ENCODE measurements at places on chromosomes 2 and 18.

DNA sequence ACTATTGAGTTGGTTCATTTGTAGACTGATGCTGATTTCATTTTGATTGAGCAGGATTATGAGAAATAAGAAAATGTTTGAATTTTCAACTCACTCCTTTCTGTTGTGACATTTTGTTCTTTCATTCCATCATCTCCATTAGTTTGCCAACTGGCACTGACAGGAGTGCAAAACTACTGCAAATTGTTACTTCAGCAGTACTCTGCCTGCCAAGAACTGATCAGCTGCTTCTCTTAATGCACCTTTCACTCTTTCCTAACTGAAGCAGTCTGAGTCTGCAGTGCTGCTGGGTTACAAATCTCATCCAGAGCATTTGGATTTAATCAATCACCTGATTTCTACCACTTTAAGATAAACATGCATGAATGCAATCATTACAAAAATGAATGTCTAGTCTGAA, 70.9 kb downstream of the TMEFF2 start:
- DNase-seq, result no peak

- DNase-seq, result no peak
Observed at GRCh38 chr2:159200498-159200897, 86.0 kb downstream of the WDSUB1 start.

GRCh38 chr18:41828137-41828536, 126.9 kb upstream of the PIK3C3 start:
- DNase-seq, result no peak

DNA sequence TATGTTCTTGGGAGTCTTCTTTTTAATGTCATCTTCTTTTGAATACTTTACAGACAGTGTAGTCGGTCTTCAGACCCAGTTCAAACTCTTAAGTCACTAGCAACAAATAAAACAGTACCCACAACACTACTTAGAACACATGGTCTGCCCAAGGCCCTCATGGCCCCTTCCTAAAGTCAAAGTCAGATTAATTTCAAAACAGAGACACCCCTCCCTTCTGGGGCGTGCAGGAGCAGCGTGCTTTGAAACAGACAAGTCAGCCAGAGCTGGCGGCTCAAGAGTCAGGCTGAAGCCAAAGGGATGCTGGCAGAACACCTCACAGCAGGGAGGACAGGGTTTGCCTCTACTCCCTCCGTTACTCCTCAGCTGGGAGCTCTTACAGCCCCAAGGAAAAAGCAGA, 77.5 kb downstream of the TFCP2L1 start:
- no peak for DNase-seq

GRCh38 chr2:217108575-217109027, 248.7 kb upstream of the TNP1 start:
- no peak for DNase-seq

GRCh38 chr18:61825386-61825785, 67.4 kb downstream of the RNF152 start:
- no peak for DNase-seq

DNA sequence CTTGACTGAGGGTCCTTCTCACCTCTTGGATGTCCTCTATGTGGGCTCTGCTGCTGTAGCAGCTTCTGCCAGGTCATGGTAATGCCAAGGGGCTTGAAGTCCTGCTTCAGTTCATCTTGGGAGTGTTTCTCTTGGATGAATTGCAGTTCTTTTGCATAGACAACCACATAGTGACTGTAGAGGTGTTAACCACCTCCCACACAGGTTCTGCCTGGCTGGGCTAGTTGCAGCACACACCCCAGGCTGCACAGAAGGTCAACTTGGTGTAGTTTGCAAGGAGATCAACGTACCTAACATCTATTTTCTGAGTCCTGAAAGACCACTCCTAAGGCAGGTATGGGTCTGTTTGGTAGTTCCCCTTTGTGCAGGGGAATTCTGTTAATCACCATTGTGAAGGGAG, 108.1 kb downstream of the ADCYAP1 start:
- DNase-seq, result no peak

DNA sequence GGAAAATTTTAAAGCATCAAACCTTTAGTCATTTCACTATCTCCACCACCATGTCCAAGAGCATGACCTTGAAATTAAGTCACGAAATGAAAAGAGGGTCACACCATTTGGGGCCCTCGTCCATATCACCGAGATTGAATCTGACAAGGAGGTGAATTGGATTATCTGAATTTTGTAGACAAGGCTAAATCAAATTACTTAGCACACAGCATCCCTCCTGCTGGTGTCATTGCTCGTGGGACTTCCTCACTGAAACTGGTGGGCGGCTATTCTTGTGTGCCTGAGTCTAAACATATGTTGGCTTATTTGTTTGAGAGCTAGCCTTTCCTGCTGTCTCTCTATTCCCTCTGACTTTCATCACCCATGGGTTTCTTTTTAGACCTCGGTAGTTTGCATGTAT, 64.6 kb upstream of the CNGA3 start:
- DNase-seq, result no peak

DNA sequence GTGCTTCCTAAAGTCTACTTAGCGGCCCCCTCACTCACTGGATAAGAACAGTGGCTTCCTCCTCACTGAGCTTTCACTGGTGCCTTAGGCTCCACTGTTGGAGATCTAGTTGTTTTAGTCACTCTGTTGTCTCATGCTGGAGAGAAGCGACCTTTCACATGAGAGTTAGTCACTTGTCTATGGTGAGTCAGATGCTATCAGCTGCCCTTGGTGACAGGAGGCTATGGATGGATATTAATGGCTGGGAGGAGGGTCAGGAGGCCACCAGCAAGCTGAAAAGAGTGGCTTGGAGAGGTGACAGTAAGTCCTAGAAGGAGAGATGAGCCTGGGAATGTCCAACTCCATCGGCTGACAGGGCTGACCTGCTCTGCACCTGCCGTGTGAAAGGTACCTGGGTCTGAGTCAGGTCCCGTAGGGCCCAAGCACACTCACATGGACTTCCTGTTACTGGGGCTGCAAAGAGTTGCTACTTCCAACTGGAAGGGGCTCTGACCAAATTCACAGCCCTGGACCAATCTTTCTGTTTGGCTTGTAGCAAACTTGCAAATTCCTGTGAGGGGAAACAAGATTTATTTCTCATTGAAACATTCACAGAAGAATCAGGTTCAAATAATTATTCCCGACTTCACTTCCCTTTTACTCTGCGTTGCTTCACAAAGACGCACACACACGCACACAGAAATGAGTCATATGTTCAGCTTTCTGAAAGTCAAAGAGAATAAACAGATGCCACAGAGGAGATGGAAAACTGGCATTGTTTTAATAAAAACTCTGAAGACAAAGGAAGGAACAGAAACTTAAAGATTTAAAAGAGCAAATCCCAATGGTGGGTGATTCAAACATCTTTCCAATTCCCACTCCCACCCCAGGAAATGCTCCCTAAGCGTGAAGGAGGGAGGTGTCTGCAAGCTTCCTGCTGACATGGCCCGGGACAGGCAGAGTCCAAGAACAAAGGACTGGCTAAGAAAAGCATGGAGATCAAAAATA, 203.5 kb upstream of the TWIST2 start:
- no peak for DNase-seq

DNA sequence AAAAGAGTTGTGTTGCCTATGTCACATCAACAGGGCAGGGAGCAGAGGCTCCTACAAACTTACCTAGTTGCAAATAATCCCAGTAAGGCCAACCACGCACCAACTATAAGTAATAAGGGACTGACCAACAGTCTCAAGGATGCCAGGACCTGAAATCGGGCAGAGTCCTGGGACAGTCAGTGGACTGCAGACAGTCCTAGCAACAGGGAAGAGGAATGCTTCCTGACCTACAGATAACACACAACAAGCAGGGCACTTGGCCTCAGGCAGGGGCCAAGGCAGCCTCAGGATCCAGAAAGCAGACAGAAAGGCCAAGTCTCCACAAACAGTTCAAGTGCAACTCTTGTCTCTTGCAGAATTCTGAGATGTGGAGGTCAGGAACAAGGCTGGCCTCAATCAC, 56.2 kb downstream of the GALNT14 start:
- DNase-seq, result no peak

DNA sequence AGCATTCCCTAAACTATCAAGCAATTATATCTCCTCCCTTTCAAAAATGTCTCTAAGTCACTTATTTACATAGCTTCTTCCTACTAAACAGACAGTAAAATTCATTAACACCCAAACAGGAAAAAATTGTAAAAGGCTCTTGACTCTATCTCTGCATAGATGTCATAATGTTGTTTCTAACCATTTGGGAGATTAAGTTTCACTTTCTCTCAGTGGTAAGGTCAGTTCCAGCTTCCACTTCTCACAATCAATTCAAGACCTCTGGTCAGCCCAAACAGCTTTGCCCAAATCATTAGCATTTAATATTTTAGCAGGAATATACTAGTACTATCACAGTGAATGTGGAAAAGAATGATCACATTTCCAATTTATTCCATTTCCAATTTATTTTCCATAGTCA, 374.3 kb upstream of the MC4R start:
- DNase-seq, result no peak

DNA sequence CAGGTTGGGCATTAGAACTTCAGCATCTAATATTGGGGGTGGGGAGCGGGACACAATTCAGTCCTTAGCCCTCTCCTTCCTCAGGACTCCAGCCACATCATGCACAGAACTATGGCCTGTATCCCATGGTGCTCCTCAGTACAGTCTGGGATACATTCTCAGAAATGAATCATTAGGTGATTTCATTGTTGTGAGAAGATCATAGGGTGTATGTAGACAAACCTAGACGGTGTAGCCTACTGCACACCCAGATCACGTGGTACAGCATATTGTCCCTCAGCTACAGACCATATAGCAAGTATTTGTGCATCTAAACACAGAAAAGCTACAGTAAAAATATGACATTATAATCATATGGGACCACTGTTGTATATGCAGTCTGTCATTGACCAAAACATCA, 23.2 kb upstream of the IMP4 start:
- DNase-seq, result no peak

DNA sequence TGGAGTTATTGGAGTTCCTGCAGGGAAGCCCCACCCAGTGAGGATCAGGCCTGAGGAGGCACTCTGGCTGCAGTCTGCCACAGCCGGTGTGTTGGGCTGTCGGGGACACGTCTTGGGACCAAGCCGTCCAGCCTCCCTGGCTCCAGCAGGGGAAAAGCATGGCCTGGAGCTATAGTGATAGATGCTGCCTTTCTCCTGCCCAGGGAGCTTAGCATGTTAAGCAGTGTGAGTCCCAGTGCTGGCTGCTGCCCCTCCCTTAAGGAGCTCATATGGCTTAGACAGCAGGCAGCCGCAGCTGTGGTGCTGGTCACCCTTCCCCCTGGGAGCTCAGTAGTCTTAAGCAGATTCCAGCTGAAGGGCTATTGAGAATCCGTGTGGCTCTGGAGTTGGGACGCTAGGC, 78.9 kb downstream of the CERS6 start:
- no peak for DNase-seq

DNA sequence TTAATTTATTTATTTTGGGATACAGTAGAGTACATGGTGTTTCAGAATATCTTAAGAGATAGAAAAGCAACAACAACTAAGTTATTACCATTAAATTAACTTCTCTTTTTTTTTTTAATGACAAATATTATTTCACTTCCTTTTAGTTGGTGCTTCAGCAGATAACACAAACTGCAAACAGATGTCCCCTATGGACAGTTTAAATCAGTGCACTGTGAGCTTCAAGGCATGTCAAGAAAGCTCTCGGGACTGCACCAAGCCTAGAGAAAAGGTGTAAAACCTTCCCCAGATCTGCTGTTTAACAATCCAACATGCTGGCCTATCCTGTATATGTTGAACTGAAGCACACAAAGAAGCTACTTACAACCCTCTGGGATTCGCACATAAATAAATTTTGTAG, 122.7 kb downstream of the TCF4 start:
- no peak for DNase-seq

- DNase-seq, result no peak
Observed at GRCh38 chr2:170845343-170845742, 28.7 kb downstream of the GAD1 start.

GRCh38 chr18:67143028-67143427, 373.5 kb downstream of the DSEL start:
- no peak for DNase-seq

- DNase-seq, result no peak
Observed at GRCh38 chr2:216787851-216788540, 71.9 kb downstream of the TNP1 start.

DNA sequence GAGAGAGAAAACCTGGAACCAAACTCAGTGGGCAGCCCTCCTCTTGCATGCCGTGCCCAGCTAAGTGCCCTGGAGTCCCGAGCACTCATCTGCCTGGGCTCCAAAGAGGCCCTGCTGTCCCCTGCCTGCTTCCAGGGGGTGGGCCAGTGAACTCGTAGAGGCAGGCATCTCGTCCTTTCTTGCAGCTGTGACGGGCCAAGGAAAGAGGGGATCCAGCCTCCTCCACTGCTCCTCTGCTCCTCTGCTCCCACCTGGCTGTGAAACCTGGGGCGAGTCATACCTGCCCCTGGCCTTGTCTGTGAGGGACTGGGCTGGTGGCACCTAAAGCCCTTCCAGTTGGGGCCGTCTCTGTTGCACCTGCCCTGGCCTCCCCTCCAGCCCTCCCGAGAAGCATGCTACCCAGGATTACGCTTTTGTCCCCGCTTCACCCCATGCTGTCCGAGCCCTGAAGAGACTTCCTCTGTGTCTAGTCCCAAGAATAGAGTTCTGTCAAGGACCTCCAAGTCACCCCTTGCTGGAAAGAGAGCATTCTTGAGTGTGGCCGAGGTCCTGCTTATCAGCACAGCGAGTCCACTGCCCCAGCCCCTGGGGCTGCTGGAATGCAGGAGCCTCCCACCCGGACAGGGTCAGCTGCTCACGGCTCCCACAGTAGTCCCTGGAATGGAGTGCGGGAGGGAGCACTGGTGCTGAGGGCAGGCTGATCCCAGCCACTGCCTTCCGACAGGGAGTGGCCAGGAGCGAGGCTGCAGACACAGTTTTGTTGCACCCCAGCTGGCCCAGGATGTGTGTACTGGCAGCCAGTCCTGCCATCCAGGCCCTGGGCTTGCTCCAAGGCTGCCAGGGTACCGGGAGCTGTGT, 14.3 kb downstream of the KCNK3 start:
- DNase-seq, result no peak

- DNase-seq, result no peak
Observed at GRCh38 chr18:54358495-54359040, 862 bp downstream of the C18orf54 start.

- no peak for DNase-seq
Observed at GRCh38 chr2:9750224-9751215, 92.8 kb upstream of the TAF1B start.

DNA sequence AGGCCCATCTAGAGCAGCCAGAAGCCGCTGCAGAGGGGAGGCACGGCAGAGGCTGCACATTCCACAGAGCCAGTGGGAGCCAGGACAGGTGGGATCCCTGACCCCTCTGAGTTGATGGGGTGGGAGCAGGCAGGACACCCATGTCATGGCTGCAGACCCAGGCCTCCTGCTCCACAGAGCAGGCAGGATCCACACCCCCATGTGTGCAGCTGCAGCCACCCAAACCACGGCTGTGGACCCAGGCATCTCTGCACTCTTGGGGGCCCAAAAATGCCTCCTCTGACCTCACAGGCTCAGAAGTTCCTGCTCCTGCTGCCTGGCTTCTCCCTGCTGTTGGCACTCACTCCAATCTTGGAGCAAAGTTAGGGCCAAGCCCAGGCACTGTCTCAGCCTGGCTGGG, 112.3 kb upstream of the TMEM18 start:
- no peak for DNase-seq

- no peak for DNase-seq
Observed at GRCh38 chr2:100174026-100174431, 31.6 kb upstream of the AFF3 start.

All from activated CD8-positive, alpha-beta memory T cell treated with anti-CD3 and anti-CD28 coated beads for 4 hours (primary cell).